ENCODE measurements at places on chromosomes 6 and 20.

DNA sequence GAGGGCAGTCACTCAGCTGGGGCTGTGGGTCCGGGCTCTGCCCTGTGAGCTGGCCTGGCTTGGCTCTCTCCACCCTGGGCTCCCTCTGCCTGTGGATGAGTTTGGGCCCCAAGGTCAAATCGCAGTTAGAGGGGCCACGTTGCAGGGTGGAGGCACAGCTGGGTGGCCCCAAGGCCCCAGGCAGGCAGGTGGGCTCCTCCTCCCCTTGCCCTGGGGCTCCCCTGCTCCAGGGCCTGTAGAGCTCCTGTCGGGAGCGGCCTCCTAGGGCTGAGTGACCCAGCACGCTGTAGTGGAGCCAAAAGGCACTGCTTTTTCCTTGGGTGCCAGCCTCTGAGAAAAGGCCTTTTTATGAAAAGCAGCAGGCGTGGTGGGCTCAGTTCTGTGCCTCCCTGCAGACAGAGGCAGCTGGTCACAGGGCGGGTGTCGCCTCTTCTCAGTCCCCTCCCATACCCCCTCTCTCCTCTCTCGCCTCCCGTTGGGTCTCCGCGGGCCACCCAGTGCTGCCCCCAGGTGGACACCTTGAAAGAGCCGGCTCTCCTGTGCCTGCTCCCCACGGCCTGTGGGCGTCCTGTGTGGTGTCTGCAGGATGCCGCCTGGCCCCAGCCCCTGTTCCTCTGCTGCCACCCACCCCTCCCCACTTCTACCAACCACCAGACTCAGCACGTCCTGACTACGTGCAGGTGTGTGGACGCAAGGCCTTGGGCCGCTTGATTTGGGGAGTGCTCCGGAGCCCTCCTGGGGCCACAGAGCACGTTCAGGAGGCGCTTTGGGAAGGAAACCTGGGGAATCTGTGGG, 13.2 kb downstream of the SS18L1 start:
- DNase-seq, result peak; percentile 73

- no peak for DNase-seq
These were observed 920 bp downstream of the GJA1 start for GRCh38 chr6:121436274-121436857.

DNA sequence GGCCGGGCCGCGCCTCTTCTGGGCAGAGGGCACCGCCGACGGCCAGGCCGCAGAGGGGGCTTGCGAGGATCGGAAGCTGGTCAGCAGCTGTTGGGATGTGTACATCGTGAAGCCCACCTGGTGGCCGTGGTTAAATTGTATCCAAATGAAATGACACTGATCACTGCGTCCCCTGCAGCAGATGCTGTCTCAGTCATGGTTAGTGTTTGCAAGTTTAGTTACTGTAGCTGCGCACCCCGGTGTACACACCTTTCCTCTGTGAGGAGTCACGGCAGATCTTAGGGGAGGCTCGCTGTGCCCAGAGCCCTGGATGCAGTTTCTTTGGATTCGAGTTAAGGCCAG, 653 bp downstream of the NAA20 start:
- no peak for DNase-seq

GRCh38 chr6:131038597-131039344, 24.3 kb downstream of the EPB41L2 start:
- DNase-seq, result no peak

DNA sequence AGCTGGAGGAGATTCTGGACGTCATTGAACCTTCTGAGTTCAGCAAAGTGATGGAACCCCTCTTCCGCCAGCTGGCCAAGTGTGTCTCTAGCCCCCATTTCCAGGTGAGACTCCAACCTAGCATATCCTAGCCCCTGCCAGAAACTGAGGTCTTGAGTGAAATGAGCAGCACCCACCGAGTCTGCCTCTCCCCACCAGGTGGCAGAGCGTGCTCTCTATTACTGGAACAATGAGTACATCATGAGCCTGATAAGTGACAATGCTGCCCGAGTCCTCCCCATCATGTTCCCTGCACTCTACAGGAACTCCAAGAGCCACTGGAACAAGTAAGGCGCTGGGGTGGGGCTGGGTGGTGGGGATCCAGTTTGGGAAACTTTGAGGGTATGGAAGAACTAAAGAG, 4.6 kb downstream of the MEA1 start:
- peak; percentile 69 for DNase-seq

DNA sequence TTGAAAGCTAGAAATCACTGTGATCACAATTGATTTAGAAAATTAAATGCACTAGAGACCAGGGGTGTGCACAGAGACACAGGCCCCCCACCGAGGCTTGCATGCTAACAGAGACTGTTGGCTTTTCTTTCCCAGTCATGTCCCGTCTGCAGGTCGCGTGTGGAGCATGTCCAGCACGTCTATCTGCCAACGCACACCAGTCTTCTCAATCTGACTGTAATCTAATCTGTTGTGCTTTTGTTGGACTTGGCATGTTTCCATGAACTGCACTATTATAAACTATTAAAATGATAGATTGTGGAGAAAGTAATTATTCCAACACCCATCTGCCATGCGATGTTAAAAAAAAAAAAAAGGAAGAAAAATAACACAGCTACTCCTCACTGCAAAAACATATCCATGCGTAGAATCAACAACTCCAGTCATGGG, 17.7 kb downstream of the MYLIP start:
- peak; percentile 47 for DNase-seq

- DNase-seq, result peak; percentile 71
These were observed 577 bp downstream of the LSM14B start for GRCh38 chr20:62122654-62123449.

DNA sequence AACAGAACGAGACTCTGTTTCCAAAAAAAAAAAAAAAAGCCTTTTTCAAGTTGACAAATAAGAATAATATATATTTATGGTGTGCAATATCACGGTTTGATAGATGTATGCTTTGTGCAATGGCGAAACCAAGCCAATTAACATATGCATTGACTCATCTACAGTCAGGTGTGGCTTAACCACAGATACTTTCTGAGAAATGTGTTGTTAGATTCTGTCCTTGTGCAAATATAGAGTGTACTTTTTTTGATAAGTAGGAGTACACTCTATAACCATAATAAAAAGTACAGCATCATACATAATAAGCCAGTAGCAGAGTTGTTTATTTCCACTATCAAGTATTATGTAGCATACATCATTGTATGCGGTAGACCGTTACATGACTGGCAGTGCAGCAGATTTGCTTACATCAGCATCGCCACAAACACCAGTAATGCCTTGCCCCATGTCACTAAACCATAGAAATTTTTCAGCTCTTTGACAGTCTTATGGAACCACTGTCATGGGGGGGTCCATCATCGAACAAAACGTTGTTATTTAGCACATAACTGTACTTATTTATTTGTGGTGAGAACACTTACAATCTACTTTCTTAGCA, 59.2 kb downstream of the TMEM170B start:
- DNase-seq, result no peak

- DNase-seq, result no peak
These were observed 81.6 kb downstream of the PSMG4 start for GRCh38 chr6:3340358-3340802.

DNA sequence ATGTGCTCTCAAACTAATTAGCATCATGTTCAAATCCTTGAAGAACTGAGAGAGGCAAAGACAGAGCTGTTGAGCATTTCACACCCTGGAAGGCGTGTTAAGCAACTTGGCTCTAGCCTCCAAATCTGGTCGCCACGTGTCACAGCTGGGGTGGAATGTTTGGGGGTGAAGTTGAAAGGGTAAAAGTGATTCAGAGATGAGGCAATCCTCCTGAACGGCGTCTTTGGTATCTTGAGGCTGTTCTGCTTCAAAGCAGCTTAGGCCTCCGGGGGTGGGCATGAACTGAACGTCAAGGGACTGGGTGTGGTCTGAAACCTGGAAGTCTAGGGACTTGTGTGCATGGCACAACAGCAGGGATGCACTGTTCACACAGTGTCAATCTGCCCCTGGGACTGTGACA, 62.3 kb downstream of the TRAM2 start:
- DNase-seq, result no peak

DNA sequence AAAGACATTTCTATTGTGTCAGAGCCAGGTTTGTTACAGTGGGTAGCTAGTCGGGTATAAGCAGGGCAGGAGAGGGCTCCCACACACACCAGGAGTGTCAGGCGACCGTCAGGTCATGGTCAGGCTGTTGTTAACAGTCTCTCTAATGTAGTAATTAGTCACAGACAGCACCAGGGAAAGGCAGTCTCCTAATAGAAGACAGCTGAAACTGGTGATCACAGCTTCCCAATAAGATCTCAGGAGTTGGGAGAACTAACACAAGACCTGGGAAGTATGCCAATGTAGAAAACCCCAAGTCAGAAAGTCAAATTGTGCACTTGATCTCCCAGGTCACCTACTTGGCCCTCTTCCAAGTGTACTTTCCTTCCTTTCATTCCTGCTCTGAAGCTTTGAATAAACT, 53.0 kb upstream of the GPR6 start:
- DNase-seq, result no peak

- no peak for DNase-seq
These were observed 47.4 kb downstream of the PDE10A start for GRCh38 chr6:165615636-165616035.

DNA sequence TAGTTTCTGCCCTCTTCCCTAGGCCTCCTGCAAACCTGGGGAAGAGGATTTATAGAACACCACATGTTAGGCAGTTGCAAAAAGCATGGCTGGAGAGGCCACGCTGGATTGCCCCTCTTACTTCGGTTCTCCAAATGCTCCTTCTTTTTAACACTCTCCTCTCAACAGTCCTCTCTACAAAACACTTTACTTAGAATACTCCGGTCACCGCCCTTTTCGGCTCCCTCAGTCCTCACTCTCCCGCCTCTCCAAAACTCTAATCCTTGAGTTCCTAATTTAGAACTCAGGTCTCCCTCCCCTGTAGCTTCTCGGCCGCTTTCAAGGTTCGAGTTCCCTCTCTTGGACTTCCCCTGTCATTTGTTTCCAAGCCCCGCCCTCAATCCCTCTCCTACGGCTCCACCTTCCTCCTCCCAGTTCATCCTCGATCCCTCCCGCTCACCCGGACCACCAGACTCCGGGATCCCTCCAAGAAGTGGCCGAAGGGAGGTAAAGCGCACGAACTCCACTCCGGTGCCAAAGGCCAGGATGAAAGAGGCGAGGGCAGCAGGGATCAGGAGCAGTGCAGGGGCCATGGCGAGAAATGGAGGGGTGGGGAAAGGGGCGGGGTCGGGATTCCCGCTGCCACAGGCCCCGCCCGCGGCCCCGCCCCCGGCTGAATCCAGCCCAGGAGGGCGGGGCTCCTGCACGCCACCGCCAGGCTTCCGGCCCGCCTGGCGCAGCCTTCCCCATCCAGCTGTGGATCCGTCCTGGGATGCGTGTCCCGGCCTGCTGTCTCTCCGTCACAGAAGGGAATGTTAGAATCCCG, at the start of gene NRM:
Gene NRM, minus strand, starts transcription at position 582 of the 805 bp plus-strand sequence. Its CDS starts 10 bp downstream, at position 572.
- peak; percentile 85 for DNase-seq

GRCh38 chr6:22295145-22295544, 1.7 kb downstream of the PRL start:
- DNase-seq, result peak; percentile 14

GRCh38 chr6:159044899-159045727, at the start of gene TAGAP:
Gene TAGAP (minus strand): TSS chr6:159044991. CDS start chr6:159044146, 845 bp downstream.
- no peak for DNase-seq

DNA sequence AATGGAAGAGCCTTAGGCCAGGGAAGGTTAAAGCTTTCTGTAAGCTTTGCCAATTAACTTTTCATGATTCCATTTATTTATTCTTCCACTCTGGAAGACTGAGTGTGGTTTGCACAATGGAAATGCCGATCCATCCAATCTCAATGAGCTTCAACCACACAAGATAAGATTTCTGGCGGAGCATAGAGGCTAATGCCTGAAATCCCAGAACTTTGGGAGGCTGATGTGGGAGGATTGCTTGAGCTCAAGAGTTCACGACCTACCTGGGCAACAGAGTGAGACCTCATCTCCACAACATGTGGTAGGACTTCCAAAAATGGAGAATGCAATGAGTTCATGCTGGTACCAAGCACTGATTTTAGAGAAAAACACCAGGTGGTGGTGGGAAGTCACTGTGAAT, 6.2 kb downstream of the ENPP1 start:
- no peak for DNase-seq

- no peak for DNase-seq
These were observed 34.9 kb downstream of the SNX5 start for GRCh38 chr20:17933711-17934110.

DNA sequence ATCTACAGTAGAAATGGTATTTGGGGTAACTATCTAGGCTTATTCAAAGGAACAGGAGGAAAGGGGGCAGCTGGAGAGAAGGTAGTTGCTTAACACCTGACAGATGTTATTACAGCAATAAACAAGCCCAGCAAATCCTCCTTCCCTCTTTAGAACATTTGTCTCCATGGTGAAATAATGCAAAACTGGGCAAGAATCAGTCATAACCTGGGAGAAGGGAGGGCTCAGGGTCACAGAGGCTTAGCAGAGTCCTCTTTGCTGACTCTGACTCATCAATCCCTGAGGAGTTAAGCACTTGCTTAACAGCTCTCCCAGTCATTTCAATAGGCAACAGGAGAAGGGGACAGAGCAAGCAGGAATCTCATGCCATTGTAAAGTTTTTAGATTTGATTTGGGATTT, 230.3 kb downstream of the IBTK start:
- peak; percentile 8 for DNase-seq

DNA sequence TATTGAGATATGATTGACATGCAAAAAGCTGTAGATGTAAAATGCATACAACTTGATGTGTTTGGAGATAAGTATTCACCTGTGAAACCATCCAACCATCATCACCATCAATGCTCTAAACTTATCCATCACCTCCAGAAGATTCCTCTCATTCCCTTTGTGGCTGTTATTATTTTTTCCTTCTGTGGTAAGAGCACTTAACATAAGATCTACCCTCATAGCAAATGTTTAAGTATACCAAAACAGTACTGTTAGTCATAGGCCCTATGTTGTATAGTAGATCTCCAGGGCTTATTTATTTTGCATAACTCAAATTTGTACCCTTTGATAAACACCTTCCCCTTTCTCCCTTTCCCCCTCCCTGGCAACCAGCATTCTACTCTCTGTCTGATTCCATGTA, 31.2 kb upstream of the CCN6 start:
- no peak for DNase-seq

DNA sequence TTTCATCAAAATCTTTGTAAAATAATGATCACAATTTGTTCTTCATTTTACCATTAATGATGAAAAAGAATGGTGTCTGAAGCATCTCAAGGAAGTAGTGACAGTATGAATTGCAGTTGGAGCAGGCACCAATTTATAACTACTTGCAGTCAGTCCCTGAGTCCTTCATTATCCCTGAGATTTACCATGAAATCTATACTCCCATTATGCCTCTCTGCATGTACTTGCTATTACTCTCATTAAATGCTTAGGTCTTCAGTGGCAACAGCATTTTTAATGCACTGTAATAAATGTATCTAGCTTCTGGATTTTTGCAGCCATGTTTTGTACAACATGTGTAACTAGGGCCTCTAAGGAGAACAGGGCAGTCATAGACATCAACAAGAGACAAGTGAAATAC, 708.8 kb downstream of the EYS start:
- DNase-seq, result no peak

GRCh38 chr6:82617648-82618047, 254.0 kb downstream of the TPBG start:
- no peak for DNase-seq

- no peak for DNase-seq
These were observed 20.4 kb upstream of the SYNJ2 start for GRCh38 chr6:157961153-157961831.

GRCh38 chr6:41640426-41640825, 2.2 kb downstream of the MDFI start:
- DNase-seq, result no peak

- no peak for DNase-seq
These were observed 169.8 kb upstream of the RIN2 start for GRCh38 chr20:19588241-19588640.

All from SHP77 (cell line).